HT1080 (cell line): ENCODE measurements at places on chromosomes 11 and 22. TPM values are rescaled to one million over a fixed set of nuclear protein-coding genes. Genes with fewer than 3 reads are reported as not detected.

GRCh38 chr22:20569059-20570058 is 61.9 kb downstream of the MED15 start:
- peak; percentile 96 for DNase-seq

DNA sequence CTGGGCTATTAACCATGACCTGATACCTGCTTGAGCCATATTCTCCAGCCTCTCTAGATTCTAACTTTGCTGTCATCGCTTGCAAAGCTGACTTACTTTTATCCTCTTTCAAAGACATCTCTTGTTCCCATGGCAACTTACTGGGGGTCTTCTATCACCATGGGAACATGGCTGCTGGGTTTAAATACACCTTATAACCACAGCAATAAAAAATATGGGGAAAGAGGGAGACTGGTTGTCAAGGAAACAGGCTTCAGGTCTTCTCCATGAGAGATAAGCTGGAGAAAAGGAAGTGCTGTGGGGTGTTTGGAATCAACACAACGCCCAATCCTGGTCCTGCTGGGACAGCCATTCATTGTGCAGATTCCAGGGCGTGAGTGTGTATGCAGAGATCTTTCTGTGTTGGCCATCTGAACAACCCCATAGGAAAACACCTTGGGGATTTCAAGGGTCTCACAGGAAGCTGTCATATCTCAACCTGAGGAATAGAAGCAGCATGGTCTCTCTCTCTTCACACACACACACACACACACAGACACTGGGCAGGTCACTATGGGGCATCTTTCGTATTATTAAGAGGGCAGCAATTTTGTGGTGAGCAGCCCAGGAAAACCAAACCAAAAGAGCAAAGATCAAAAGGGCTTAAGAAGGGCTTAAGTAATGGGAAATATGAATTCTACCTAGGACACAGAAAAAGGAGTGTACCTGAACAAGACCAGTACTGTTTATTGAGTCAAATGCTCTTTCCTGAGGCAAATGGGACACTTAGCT is 344.7 kb upstream of the NCAM1 start:
- DNase-seq = no peak

Gene ST14
- total RNA-seq = 0.07 and 0.31 TPM in 2 replicates

DNA sequence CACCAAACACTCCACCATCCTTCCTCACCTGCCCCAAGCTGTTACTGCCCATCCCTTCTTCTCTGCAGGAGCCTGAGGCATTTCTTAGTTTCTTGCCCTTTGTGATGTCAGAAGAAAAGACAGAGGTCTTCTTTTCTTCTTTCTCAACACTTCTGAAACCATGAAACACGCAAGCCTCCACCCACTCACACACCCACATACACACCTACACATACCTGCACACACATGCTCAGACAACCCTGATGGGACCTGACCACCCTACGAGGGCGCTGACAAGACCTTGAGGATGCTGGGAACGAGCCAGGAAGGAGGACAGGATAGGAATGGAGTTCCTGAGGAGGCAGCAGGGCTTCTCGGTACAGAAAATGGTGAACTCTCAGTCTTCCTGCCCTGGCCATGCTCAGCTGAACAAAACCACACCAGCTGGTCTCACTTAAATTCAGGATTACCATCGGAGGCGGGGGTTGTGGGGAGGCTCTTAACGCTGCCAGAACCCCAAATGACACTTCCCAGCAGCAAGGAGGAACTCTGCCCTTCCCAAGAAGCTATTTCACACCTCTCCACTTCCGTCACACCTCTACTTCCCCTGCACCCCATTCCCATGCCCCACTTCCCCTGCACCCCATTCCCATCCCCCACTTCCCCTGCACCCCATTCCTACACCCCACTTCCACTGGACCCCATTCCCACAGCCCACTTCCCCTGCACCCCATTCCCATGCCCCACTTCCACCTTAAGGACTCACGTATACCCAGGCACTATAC is 41.0 kb downstream of the CSF2RB start:
- no peak for DNase-seq
